ENCODE measurements at places on chromosomes 13 and 19.

GRCh38 chr19:55620410-55621204, 3.8 kb downstream of the ZNF784 start:
- peak; percentile 33 for DNase-seq

- DNase-seq, result no peak
Measured at GRCh38 chr13:35252536-35253205, 223.8 kb downstream of the MAB21L1 start.

- DNase-seq, result no peak
Measured at GRCh38 chr13:105737688-105738087, 797.8 kb downstream of the EFNB2 start.

- DNase-seq, result no peak
Measured at GRCh38 chr13:75161804-75162203, 320.2 kb downstream of the TBC1D4 start.

- no peak for DNase-seq
Measured at GRCh38 chr13:112718318-112718717, 28.5 kb downstream of the ATP11A start.

DNA sequence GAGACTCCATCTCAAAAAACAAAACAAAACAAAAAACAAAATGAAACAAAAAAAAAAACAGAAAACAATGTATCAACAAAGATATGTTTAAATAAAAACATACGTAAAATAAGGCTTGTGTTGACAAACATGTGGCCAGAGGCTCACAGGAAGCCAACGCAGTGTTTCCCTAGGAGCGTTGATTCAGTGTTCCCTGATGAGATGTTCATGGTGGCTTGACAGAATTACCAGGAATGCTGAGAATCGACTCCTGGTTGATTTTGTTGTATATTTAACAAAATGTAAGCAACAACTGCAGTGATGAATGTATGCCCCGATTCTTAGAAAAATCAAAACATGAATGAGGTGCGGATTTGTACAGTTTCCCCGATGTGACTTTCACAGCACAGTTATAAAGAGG, 8.9 kb upstream of the ZNF787 start:
- DNase-seq, result no peak

GRCh38 chr13:51488212-51488611, 35.4 kb upstream of the INTS6 start:
- no peak for DNase-seq

Data from activated naive CD4-positive, alpha-beta T cell treated with anti-CD3 and anti-CD28 coated beads, Interleukin-2, amount 50 U/mL, for 16 hours (primary cell).